ENCODE measurements at places on chromosomes 5 and 9.

GRCh38 chr5:110458313-110458712 is 268.2 kb downstream of the TMEM232 start:
- no peaks in the 10 kb centered on the region for H3K27me3 ChIP-seq
- H3K4me3 ChIP-seq = no peak overlapping the region
- no peaks in the 10 kb centered on the region for H3K4me1 ChIP-seq
- no peaks in the 10 kb centered on the region for H3K36me3 ChIP-seq
- H3K27ac ChIP-seq = no peak overlapping the region

DNA sequence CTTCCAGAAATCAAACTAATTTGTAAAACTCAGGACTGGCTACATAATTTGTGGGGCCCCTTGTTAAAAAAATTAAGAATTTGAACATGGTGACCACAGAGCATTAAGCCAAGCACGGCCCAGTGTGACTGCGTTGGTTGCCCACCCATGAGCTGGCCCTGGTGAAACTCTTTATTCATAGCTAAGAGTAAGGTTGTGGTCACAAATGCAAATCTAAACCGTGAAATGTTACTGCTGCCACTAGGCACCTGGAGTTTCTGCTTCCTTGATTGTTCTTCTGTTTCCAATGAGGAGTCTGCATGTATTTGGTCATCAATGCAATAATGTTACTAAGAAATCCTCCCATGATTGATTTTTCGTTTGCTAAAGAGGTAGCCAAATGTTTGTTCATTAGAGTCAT is 4.2 kb downstream of the GCNT1 start:
- H3K4me3 ChIP-seq = no peak overlapping the region
- peaks cover 21% of the 10 kb centered on the region for H3K36me3 ChIP-seq

DNA sequence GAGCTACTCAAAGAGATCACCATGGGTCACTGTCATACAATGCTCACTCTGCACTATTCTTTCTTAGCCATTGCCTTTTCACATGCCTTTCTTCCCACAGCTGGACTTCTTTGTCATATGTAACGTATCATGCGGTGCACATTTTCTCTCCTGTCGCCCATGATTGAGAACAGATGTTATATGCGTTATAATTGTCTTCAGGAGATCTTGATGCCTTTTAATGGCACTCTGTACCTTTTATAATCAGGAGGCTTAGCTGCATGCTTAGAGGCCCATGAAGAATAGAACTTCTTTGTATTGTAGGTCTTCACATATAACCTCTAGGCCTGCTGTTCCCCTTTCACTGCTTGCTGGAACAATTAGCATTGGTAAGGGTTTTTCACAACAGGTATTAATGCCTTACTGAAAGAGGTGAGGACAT is 436.1 kb downstream of the CDH10 start:
- no peak for DNase-seq
- H3K27me3 ChIP-seq = no peaks in the 10 kb centered on the region
- H3K4me3 ChIP-seq = no peak overlapping the region
- no peaks in the 10 kb centered on the region for H3K36me3 ChIP-seq
- H3K27ac ChIP-seq = no peak overlapping the region
- no peaks in the 10 kb centered on the region for H3K4me1 ChIP-seq

- peaks cover 23% of the 10 kb centered on the region for H3K4me1 ChIP-seq
- no peak for DNase-seq
- no peak overlapping the region for H3K27ac ChIP-seq
- H3K27me3 ChIP-seq = no peaks in the 10 kb centered on the region
- H3K4me3 ChIP-seq = no peak overlapping the region
Observed at GRCh38 chr9:100038472-100038871, 60.3 kb downstream of the ERP44 start.

DNA sequence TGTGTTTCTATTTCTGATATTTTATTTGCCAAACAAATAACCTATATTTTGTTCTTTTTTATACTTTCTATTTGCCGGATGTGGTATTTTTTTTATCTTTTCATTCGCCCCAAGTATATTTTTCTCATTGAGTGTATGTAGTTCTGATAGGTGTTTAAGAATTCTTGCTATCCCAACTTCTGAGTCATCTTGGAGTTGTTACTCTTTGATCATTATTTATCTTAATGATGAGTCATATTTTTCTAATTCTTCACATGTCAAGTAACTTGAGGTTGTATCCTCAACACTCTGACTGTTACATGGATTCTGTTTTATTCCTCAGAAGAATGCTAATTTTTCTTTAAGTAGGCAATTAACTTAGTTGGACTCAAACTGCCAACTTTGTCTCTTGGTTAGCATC is 498.1 kb downstream of the TLE1 start:
- no peaks in the 10 kb centered on the region for H3K36me3 ChIP-seq
- no peak overlapping the region for H3K27ac ChIP-seq
- no peak overlapping the region for H3K4me3 ChIP-seq
- no peaks in the 10 kb centered on the region for H3K27me3 ChIP-seq
- DNase-seq = no peak
- no peaks in the 10 kb centered on the region for H3K4me1 ChIP-seq

GRCh38 chr5:54793468-54794134 is 191.8 kb downstream of the ESM1 start:
- peak overlapping the region; percentile 69 for H3K27ac ChIP-seq
- H3K36me3 ChIP-seq = peaks cover 42% of the 10 kb centered on the region
- DNase-seq = no peak

- H3K4me3 ChIP-seq = no peak overlapping the region
- H3K4me1 ChIP-seq = no peaks in the 10 kb centered on the region
- no peak for DNase-seq
- no peak overlapping the region for H3K27ac ChIP-seq
- H3K36me3 ChIP-seq = no peaks in the 10 kb centered on the region
Observed at GRCh38 chr9:130927995-130928900, 10.8 kb downstream of the FIBCD1 start.

DNA sequence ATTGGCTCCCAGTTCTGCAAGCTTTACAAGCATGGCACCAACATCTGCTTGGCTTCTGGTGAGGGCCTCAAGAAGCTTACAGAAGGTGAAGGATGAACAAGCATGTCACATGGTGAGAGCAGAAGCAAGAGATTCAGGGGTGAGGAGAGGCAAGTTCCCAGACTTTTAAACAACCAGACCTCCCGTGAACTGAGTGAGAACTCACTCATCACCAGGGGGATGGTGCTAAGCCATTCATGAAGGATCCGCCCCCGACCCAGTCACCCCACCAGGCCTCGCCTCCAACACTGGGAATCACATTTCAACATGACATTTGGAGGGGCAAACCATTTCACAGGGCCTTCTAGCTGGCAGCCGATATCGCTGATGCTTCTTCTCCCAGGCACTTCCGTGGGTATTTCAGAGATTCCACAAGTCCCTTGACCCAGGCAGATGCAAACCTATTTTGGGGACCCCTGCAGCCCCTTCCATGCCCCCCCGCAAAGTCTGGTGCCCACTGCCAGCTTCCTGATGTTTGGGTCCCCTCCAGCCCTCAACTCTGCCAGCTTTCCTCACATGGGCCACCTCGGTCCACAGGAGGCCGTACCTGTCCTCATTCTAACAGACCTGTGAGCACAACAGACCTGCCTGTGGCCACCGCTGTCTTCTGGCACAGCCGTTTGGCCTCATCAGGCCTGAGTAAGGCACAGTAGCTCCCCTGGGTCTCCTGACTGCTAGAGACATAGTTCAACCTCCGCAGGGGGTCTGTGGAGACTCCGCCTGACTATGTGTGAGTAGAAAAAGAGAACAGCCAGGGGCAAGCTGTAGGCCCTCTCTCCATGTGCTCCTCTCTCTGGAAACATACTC is 60.7 kb upstream of the ANGPTL2 start:
- H3K4me1 ChIP-seq = no peaks in the 10 kb centered on the region
- DNase-seq = no peak

DNA sequence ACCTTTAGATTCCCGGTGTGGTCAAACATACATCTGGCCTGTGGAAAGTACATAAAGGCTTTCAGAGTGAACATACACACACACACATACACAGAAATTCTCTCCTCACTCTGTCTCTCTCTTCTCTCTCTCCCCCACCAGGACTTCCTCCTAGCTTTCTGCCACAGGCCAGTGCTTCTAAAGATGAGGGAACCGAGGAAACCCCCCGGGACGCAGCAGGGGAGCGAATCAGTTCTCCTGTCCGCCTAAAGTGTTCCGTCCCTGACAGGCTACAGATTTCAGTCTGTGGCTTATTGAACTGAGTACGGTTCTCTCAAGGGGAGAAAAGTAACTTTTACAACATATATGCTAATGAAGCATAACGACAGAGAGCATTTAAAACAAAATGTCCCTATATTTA is 75.8 kb downstream of the MED27 start:
- H3K36me3 ChIP-seq = peaks cover 24% of the 10 kb centered on the region
- DNase-seq = no peak
- peaks cover 7% of the 10 kb centered on the region for H3K27me3 ChIP-seq

DNA sequence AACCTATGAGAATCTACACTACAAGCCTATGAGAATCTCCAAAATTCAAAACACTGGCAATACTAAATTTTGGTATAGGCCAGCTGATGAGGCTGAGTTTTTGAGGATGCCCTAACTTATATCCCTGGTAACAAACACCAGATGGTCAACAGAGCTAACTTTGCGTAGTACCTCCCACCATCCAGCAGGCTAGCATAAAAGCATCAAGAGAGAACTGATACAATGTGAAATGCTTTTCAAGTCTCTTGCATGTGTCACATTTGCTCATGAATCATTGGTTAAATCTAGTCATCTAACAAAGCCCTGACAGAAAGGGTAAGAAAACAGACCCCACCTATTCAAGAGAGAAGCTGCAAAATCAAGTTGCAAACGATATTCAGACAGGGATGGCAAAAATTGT is 1609.7 kb upstream of the CDH9 start:
- no peak overlapping the region for H3K4me3 ChIP-seq
- H3K27ac ChIP-seq = no peak overlapping the region
- H3K27me3 ChIP-seq = no peaks in the 10 kb centered on the region

- no peaks in the 10 kb centered on the region for H3K4me1 ChIP-seq
- no peak for DNase-seq
- no peak overlapping the region for H3K27ac ChIP-seq
- no peak overlapping the region for H3K4me3 ChIP-seq
- no peaks in the 10 kb centered on the region for H3K36me3 ChIP-seq
Observed at GRCh38 chr9:124593651-124594058, 86.5 kb upstream of the NR5A1 start.

DNA sequence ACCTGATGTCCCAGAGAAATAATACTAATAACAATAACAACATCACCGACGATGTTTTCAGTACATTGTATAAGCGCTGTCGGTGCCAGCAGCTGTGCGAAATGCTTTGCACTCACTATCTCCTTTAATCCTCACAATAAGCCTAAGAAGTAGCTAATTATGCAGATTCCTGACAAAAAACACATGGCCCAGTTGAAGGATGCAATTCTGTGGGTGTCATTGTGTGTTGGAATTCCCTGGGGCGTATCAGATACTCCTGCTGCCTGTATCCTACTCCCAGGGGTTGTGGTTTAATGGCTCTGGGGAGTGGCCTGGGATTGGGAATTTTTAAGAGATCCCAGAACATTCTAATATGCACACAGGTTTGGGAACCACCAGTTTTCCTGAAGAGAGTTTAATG is 154.0 kb downstream of the RGS3 start:
- H3K36me3 ChIP-seq = no peaks in the 10 kb centered on the region
- no peak for DNase-seq
- H3K27ac ChIP-seq = no peak overlapping the region

DNA sequence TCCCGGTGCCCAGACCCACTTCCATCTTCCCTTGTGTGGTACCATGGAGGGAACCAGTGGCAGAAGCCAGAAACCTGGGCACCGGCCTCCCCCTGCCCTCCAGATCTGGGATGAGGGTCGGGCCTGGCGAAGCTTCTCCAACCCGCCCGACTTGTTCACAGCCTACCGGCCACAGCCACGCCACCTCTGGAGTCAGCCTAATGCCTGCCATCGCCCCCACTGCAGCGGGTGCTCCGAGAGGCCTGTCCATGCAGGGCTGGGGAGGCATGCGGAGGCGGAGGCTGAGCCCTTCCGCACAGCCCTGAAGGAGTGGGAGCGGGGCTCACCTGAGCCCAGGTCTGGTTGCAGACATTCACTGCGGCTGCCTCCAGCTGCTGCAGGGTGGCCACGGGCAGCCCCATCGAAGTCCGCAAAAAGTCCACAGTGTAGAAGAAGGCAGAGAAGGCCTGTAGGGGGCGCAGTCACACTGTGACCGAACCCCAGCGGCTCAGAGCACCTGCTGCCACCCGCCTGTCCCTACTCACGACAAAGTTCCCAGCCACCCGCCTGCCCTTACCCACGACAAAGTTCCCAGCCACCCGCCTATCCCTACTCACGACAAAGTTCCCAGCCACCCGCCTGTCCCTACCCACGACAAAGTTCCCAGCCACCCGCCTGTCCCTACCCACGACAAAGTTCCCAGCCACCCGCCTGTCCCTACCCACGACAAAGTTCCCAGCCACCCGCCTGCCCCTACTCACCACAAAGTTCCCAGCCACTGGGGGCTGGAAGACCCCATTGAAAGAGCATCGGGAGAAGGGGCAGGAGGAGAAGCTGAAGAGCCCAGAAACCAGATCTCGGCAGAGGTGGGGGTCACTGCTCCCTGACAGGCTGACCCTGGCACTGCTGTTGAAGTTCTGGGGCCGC is 3.8 kb upstream of the NPDC1 start:
- H3K4me3 ChIP-seq = no peak overlapping the region
- peak; percentile 75 for DNase-seq
- no peak overlapping the region for H3K27ac ChIP-seq
- H3K36me3 ChIP-seq = no peaks in the 10 kb centered on the region
- peaks cover 14% of the 10 kb centered on the region for H3K4me1 ChIP-seq
- H3K27me3 ChIP-seq = peaks cover 44% of the 10 kb centered on the region

DNA sequence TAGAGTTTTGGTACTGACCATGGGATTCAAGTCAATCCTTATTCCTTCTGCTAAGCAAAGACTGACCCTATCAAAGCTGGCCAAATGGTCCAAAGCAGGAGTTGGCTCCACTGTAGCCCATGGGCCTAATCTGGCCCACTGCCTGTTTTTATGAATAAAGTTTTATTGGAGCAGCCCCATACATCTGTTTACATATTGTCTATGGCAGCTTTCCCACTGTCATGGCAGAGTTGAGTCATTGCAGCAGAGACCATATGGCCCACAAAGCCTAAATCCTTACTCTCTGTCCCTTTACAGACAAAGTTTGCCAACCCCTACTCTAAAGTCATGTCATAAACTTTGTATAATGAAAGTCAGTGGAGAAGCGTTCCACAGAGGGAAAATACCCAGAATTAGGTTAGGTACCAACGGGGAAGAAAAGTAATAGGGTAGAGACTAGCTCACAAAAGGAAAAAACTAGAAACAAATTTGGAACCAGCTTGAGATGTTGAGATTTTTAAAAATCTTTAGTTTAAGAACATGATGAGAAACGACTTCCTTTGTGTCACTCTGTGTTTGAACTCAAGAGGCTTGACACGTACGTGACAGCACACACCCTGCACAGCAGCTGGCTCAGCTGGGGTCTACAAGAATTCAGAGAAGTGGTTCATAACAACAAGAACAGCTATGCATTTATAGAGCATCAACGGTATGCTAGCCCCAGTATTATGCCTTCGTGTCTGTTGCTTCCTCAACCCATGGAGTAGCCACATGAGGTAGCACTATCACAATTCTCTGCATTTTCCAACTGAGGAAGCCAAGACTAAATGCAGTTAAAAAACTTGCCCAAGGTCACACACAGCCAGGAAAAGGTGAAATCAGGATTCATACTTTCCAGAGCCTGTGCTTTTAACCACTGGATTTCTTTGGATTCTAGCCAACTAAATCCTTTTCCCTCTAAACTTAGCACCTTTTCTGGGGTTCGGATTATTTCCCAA is 198.9 kb upstream of the WWC1 start:
- no peaks in the 10 kb centered on the region for H3K4me1 ChIP-seq
- H3K27ac ChIP-seq = no peak overlapping the region
- peaks cover 2% of the 10 kb centered on the region for H3K27me3 ChIP-seq
- H3K4me3 ChIP-seq = no peak overlapping the region
- DNase-seq = no peak
- no peaks in the 10 kb centered on the region for H3K36me3 ChIP-seq

Measured in activated CD4-positive, alpha-beta memory T cell treated with anti-CD3 and anti-CD28 coated beads, Interleukin-2, amount 10 ng/mL, durations not matched to agents 7 days and 5 days (primary cell).